ENCODE measurements at places on chromosomes 1 and 21.

- DNase-seq: no peak
Measured at GRCh38 chr1:148373192-148373925, 109.7 kb downstream of the PPIAL4G start.

DNA sequence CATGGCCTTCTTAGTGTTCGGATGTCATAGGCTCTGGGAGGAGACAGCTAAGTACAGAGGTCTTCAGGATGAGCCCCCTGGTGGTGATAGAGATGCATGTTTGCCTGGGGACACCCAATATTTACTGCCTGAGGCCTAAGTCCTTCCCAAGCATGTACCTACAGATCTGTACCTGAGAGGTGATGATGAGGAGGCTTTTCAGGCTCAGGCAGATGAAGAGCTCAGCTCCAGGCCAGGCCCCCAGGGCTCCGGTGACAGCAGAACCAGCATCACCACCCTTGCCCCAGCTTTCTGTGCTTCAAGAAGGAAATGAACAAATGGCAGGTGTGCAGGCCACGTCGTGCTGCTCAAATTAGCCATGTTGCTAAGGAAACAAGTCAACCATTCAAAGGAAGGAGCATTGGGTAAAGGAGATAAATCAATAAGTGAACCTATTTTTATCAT is 21.1 kb downstream of the CACNA1E start:
- DNase-seq: no peak

- no peak for DNase-seq
Measured at GRCh38 chr1:40353082-40353481, 20.4 kb upstream of the SMAP2 start.

GRCh38 chr1:48908606-48909005 is 131.9 kb upstream of the BEND5 start:
- no peak for DNase-seq

DNA sequence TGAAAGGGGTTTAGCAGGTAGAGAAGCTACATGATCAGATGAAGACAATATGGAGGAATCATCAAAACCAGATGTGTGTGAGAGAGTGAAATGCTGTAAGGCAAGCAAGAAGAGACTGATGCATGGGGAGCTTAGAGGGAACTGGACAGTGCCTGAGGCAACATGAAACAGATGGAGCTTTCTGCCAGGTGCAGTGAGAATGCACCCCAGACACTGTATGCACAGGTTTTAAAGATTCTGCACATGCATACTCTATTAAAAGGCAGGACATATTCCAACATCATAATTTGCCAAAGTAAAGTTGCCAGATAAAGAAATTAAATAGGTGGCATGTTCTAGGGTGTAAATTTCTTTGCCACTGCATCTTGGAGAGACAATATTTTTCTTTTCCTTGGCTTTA is 200.1 kb downstream of the AMY1C start:
- no peak for DNase-seq

DNA sequence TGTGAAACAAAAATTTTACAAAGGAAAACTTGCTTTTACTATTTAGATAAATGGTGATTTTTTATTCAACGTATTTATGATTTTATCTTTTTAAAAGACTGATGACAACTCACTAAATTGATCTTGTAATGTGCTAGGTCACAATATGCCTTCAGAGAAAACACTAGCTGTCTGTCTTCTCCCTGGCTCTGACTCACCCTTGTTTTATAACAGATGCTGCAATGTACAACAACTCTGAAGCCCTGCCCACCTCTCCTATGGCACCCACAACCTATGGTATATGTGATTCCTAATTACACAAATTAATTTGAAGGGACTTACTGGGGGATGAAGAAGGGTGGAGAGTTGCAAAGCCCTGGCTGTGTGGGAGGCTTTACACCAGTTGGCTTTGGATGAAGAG is 24.7 kb upstream of the HSD17B7 start:
- no peak for DNase-seq

GRCh38 chr21:16418226-16418625 is 688.4 kb downstream of the USP25 start:
- DNase-seq: no peak

- no peak for DNase-seq
Measured at GRCh38 chr1:72431810-72432209, 149.5 kb upstream of the NEGR1 start.

- DNase-seq: no peak
Measured at GRCh38 chr1:67963263-67963662, 87.2 kb downstream of the DIRAS3 start.

DNA sequence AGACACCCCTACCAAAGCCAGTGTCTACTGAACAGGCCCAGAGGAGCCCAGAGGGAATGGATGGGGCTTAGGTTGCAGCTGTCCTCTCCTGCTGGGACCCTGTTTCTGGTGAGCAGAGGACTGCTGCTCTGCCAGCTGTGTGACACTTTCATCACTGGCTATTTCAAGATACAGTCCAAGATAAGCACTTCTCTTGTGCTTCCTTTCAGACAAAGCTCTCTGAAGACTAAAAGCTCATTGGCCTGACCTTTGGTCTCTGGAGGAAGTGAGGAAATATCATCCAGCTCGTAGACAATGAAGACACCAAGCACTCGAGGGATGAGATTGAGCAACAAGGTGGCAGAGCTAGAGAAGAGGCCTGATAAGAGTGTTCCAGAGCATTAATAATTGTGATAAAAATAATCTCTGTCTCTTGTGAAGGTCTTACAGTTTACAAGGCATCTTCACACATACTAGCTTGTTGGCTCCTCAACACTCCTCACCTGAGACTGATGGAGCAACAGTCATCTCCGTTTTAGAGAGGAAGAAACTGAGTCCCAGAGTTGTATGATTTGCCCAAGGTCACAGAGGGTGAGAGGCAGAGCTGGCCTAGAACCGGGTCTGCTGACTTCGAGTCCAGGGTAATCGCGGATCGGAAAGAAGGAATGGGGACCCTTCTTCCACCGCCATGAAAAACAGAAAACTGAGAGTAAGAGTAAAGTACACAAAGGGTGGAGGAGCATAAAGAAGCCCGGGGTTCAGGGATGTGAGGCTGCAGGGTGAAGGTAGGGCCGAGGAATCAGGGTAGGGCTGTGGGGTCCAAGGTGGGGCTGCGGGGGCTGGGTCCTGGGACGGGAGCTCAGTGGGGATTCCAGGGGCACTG is 666 bp downstream of the PAFAH2 start:
- no peak for DNase-seq

GRCh38 chr1:231721436-231721835 is 94.8 kb downstream of the DISC1 start:
- no peak for DNase-seq

All from activated T-helper 1 cell treated with anti-CD3 and anti-CD28 coated beads, Interleukin-2, amount 50 U/mL, for 16 hours (primary cell).